ENCODE measurements at places on chromosomes 4 and X.

- peak; percentile 25 for DNase-seq
Measured at GRCh38 chr4:158461336-158461735, 60.3 kb upstream of the RXFP1 start.

GRCh38 chr4:22238742-22239141, 277.1 kb downstream of the ADGRA3 start:
- no peak for DNase-seq

DNA sequence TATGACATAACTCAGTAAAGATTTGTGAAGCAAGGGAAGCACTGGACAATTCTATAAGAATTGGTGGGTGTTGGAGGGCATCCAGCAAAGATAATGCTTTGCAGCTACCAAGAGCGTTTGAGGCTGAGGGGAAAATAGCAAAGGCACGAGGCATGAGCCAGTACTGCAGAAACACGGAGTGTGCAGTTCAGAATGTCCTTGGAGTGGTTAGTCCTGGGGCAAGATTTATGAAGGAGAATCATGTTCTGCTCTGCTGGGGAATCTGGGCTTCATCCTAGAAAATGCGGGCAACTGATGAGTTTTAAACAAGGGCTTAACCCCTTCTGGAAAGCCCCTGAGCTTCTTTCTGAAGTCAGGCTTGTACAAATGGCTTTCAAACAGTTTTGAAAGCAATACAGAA, 452.5 kb downstream of the IL15 start:
- peak; percentile 84 for DNase-seq

DNA sequence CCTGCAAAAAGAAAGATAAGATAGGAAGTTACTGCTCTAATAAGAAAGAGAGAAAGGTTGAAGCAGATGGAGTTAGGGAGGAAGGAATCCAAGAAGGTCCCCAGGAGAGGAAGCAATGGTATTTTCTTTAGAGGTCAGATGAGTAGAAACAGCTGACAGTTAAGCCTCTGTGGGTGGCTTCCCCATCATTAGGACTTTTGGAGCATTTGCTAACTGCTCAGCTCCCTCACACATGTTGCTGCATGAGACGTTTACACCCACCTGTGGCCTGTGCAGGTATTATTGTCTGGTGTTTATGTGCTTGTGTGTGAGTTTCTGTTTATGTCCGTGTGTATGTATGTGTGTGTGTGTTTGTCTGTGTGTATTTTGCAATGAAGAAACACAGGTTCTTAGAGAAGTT, 346.8 kb downstream of the RAB28 start:
- DNase-seq, result no peak

DNA sequence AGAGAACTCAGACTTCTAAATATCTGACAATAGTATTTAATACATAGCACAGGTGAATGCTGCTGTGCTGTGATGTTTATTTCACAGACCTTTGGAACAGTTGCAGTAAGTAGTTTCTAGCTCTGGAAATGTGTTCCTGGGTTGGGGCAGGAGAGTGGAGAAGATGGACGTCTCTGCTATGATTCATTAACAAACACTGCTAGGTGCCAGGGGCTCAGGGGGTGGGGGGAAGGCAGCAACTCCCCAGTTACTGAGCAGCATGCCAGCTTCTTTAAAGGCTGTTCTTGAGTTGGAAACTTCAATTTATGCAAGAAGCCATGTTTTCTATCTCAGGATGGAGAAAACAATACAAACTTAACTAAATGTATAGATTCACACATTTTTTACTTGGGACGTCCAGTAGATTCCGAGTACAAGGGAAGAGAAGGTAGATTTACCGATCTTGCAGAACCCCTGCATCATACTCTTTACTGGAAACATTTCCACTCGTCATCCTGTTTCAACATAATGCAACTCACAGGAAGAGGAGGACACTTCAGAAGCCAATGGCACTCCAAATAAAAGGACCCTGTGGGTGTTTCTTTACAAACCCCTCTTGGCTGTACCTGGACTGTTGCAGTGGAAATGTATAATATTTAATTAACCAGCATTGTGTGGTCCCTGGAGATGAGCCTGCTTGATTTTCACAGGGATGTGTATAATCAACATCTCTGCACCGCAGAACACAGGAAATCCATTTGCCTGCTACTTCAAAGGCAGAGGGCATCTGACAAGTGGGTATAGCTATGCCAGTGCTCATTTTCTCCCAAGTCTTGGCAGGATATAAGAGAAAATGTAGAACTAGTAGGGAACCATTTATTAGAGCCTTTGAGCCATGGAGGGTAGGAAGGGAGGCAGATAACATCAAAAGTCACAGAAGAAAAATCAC, 171.4 kb downstream of the SH3KBP1 start:
- DNase-seq, result no peak

GRCh38 chr4:1478766-1479355, 72.6 kb upstream of the NKX1-1 start:
- DNase-seq, result no peak

DNA sequence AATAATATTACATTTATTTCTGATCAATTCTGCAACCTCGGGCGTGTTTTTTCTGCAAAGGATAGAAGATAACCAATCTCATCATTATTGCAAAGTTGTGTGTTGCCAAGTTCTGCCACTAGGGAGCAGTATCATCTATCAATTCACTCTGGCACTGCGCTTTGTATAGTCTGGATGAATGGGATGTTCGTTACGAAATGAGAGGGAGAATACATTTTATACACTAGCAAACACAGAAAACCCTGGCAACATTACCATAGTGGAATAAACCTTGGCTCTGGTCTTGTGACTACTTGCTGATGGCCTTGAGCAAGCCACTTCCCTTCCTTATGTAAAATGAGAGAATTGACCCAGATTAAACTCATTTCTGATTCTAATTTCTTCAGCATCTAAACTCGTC, 97.5 kb upstream of the ZNF518B start:
- DNase-seq, result peak; percentile 59

DNA sequence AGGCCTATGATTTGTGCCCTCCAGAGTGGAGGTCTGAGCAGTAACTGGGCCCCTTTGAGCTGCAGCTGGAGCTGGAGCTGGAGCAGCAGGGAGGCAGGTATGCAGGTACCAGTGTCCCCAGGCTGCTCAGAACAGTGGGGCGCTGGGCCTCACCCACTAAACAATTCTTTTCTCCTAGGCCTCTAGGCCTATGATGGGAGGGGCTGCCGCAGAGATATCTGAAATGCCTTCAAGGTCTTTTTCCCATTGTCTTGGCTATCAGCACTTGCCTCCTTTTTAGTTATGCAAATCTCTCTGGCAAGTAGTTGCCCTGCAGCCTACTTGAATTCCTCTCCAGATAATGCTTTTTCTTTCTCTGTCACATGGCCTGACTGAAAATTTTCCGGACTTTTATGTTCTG, 79.7 kb upstream of the OTUD4 start:
- no peak for DNase-seq

- no peak for DNase-seq
Measured at GRCh38 chrX:3550160-3550751, 163.2 kb downstream of the PRKX start.

DNA sequence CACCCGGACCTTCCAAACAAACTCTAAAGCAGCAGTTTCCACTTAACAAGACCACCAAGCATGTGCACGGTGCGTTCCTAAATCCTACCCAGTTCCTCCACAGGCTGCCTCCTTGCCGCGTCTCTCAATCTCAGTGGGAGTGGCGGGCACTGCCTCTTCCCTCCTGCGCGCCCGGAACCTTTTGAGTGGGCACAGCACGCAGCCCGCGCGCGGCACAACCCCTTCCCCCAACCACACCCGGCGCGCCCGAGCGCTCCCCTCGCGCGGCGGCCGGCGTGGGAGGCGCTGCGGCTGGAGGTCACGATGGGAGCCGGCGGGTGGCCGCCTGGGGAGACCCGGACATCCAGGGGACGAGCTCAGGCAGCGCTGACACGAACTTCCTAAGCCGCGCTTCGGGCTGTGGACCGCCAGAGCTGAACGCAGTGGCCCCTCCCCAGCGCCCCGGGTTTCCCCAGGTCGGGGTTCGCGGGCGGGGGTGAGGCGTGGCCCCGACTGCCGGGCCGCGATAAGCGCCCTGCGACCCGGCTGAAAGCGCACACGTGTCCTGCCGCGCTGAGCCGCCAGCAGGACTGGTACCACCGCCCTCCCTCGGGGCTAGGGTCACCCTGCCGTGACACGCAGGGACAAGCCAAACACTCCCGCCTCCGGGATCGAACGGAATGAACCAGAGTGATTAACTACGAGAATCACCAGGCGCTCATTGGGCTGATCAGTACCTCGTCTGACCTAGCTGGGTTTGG, at the start of gene ABCG2:
Gene ABCG2 (minus strand): TSS at position 151 of the 740 bp plus-strand sequence. CDS start 18,644 bp downstream, outside the sequence.
- peak; percentile 75 for DNase-seq

DNA sequence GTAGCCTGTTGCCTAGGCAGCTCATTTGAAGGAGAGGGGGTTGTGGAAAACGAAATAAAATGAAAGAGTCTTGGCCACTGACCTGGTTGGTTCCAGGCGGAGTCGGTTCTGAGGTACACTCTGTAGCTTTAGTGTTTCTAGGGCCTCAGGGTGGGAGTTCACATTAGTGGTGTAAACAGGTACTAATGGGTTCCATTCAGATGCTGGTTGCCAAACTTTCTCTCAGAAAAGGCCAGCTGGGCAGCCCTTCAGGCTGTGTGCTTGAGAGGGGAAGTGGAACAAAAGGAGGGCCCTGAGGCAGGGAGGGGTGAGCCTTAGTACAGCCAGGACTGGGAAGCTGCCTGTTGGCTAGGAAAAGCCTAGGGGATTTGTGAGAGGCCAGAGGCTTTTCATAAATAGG, 24.8 kb downstream of the NHSL2 start:
- DNase-seq, result no peak

- DNase-seq, result peak; percentile 14
Measured at GRCh38 chr4:114088481-114088880, 109.0 kb upstream of the ARSJ start.

DNA sequence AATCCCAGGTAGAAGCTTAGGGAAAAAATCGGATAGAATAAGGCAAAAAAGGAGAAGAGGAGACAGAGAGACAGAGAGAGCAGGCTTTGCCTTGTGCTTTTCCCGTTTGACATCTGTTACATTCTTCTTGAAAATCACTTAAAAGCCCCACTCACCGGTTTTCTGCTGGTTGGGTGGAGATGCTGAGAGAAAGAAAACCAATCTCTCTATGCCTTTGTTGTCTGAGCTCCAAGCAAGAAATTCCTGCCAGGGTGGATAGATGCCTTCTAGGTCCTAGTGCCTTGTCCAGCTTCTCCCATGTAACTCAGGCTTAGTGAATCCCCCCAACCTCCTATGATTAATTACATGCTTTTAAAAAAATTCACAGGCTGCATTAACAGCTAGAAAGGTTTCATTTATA, at the start of gene DCX:
Gene DCX (minus strand): TSS at position 210 of the 400 bp plus-strand sequence. CDS start 1,794 bp downstream, outside the sequence.
- no peak for DNase-seq

DNA sequence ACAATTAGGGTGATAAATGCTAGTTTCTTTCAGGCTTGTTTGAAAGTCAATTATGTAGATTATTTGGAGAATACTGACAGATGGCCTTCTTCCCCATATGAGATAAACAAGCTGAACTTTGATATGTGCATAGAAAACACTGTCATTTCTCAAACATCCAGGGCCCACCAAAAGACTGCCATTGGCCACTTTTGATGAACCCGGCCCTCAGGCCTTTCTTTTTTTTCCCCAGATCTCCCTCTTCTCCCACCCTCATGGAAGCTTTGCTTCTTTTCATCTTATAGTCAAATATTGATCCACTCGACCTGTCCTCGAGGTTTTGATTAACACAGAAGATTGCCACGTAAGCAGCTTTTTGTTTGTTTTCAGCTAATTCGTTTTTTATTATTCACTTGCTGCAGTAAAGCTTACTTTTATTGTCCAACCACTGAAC, 377.4 kb downstream of the SMARCA1 start:
- DNase-seq, result no peak

- DNase-seq, result no peak
Measured at GRCh38 chr4:123408471-123409084, 12.0 kb downstream of the SPRY1 start.

GRCh38 chr4:3135155-3136011, 60.9 kb downstream of the HTT start:
- no peak for DNase-seq

DNA sequence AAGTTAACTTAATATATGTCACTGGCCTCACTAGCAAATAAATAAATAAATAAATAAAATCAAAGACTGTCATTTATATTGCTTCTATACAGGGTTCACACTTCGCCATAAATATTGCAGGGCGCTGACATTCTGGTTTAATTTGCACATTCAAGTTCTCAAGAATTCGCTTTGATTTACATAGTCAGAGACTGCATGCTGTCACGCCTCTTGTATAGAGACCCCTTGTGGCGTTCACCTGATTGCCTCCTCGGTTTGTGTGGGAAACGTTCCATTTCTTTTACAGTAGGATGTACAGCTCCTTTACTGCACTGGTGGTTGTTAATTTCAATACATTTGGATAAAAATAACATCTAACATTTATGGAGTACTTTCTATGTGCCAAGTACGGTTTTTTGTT, 71.3 kb upstream of the ADGRG2 start:
- no peak for DNase-seq

DNA sequence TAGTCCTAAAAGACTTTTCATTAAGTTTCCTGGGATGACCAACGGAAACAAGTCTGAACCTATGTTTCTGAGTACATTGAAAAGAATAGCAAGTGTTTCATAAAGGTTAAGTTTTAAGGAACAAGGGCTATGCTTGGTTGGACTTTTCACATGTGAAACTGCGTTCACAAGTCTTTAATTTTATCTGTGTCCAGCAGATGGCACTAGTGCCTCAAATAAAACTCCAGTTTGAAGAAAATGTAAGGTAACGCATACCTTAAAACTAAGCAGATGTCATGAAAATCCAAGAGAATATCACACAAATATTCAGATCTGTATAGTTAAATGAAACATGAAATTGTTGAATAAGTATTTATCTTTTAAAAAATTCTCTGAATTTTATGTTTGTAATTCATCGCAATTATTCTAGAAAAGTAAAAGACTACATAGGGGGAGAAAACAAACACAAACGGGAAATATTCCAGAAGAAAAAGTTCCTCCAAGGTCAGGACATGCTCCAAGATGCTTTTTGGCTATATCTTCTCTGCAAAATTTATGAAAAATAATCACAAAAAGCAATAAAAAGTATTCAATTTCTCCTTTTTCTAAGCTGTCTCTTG, 89.6 kb upstream of the MAD2L1 start:
- DNase-seq, result peak; percentile 80

DNA sequence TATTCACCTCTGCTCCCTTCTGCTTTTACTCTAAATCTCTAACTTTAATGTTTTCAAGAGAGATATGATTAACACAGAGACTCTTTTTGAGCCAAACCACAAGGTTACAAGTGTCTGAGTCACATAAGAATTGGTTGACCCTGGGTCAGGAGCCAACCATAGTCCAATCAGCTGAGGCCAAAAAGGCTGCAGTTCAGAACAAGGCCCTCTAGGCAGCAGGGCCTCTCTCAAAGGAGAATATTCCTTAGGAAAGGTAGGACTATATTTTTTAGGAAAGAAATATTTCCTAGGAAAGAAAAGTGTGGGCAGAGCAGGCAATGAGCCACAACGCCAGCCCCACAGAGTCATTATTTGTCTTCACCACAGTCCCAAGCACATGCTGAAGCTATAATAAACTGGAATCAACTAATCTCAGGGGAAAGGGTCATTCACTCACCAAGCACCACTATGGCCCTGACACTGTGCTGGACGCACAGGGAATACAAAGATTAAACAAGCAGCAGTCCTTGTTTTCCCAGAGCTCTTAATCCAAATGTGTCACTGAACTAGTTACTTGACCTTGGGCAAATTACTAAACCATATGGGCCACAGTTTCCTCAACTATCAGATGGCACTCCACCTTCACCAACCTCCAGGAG, 2.2 kb downstream of the ATP8A1 start:
- DNase-seq, result peak; percentile 50
